ENCODE measurements at places on chromosomes 4 and X.

DNA sequence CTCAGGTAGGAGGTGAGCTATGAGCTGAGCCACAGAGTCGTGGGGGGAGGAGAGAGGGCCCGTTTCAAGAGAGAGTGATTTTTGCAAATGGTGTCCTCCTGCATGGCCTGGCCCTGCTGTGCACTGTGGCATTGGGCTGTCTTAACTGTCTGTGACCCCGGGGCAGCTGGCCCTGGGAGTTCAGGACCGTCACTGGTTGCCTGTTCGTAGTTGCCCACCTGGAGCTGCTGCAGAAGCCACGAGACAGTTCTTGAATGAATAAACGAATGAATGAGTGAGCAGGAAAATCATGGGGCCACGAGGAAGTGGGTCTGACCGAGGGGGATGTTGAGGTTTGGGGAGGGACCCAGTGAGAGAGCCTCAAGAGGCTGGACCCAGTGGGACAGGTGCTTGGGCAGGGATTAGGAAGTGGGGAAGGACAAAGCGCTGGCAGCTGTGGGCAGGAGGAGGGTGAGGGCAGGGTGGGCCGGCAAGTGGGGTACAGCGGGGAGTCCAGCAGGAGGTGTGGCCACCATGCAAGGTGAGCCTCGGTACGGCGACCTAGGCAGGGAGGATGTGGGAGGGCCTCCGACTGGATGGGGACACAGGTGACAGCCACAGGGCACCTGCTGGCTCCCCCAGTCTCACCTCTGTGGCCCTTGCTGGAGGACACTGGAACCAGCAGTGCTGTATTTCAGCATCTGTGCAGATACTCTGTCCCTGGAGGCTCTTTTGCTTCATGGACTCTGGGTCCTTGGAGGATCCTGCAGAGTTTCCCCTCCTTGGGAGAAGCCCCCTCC lies 10.2 kb downstream of the RGS12 start:
- DNase-seq: peak; percentile 16

DNA sequence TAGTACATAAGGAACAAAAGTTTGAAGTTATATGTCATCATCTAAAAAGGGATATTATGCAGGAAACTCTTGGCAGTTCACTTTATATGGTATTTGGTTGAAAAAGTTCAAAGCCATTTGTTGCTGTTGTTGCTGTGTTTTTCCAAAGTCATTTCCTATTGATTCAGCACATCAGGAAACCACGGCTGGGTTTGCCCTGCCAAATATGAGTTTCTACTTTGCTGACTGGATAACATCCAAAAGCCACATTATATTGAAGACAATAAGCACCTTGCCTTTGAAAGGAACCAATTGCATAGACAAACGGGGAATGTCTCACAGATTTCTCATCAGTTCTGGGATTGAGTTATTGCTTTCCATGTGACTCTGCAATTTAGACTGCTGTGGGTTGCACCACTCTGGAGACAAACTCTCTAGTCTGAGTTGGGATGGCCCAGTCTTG lies 206.1 kb downstream of the SLC39A8 start:
- no peak for DNase-seq

- no peak for DNase-seq
These were observed 692.5 kb downstream of the C4orf33 start for GRCh38 chr4:129788486-129788885.

- no peak for DNase-seq
These were observed 10.2 kb downstream of the ASIC5 start for GRCh38 chr4:155855897-155856296.

DNA sequence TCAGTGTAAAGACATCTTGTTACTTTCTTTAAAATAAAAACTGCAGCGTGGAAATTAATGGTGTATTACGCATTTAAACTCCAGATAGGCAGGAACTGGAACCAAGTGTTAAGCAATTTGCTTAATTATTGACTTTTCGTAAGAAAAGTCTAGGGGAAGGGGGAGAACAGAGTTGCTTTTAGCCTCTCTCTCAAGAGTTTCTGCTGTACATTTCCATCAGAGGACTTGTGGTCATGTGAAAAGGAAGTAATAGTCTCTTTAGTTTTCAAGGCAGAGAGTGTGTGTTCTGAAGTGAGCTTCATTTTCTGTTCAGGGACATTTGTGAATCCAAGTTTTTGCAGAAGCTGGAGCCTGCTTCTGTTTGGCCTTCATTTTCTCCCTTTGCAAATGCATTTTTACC lies 127.2 kb downstream of the UBE2K start:
- no peak for DNase-seq

- no peak for DNase-seq
These were observed 29.8 kb downstream of the SLC9A6 start for GRCh38 chrX:136015016-136015415.

All from activated CD4-positive, alpha-beta T cell treated with anti-CD3 and anti-CD28 coated beads for 36 hours (primary cell).